Hindlimb muscle (tissue), 1 donor: ENCODE measurements at places on chromosomes 7 and 10. TPM values are rescaled to one million over a fixed set of nuclear protein-coding genes. Genes with fewer than 3 reads are reported as not detected.

DNA sequence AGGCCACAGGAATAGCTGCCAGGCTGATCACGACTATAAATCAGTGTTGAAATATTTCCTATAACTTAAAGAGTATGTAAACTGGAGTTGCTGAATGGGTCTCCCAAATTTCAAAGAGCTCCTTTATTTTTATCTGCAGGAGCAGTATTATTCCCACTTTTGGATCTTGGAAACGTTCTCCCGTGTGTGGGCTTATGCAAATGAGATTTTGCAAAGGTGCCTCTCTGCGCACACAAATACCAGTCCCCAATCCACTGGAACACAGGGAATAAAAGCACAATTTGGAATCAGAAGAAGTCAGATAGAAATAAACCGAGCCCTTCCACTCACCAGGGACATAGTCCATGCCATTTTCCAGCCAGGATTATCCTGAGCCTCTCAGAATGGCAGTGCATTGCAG, 350.2 kb upstream of the CELF2 start:
- DNase-seq: no peak

GRCh38 chr10:99325281-99325680, 3.9 kb upstream of the CNNM1 start:
- no peak for DNase-seq

DNA sequence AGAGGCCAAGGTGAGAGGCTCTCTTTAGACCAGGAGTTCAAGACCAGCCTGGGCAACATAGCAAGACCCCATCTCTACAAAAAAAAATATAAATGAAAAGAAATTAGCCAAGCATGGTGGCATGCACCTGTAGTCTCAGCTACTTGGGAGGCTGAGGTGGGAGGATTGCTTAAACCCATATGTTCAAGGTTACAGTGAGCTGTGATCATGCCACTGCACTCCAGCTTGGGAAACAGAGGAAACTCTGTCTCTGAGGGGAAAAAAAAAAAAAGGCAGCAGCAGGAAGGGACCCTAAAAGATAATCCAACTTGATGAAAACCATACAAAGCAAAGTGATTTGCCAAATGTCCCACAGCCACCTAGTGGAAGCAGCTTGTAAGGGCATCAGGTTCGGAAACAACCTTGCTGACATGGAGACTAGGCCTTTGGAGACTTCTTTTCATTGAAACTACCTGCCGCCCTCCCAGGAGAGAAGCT, 15.6 kb upstream of the PBLD start:
- no peak for DNase-seq

DNA sequence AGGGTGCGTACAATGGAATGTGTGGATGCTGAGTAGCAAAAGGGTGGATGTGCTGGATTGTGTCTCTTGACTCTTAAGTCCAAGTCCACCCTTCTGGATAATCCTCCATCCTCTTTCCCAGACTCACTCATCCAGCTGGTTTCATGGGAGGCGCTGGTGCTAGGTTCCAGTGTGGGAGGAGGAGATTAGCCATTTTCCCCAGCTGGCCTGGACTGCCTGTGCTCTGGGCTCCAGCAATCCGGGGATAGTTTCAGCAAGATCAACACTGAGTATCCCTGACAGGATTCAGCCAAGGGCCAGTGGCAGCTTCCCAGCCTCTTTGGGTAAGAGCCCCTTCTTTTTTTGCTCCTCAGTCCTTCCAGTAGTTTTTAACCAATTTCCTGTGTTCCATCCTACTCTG, 21.6 kb upstream of the TRIL start:
- no peak for DNase-seq

- DNase-seq: no peak
These were observed 19.1 kb downstream of the DENND2A start for GRCh38 chr7:140621401-140622021.

DNA sequence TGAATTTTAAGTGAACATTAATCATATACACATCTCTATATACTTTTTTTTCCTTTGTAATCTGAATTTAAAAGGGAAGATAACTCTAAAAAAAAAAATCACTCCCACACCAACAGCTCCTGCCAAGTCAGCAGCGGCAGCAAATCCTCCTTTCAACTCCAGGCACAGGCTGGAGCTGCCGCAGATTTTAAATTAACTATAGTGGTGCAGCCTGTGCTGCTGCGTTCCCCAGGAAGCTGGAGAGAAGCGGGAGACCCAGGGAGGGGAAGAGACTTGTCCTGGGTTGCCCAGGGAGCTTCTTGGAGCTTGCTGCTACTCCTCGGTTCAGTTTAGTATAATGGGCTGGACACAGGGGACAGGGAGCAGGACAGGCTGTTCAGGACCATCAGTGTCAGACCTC, 32.6 kb upstream of the HSPB1 start:
- no peak for DNase-seq

GRCh38 chr10:72695496-72695895, 3.6 kb downstream of the MCU start:
- DNase-seq: no peak

DNA sequence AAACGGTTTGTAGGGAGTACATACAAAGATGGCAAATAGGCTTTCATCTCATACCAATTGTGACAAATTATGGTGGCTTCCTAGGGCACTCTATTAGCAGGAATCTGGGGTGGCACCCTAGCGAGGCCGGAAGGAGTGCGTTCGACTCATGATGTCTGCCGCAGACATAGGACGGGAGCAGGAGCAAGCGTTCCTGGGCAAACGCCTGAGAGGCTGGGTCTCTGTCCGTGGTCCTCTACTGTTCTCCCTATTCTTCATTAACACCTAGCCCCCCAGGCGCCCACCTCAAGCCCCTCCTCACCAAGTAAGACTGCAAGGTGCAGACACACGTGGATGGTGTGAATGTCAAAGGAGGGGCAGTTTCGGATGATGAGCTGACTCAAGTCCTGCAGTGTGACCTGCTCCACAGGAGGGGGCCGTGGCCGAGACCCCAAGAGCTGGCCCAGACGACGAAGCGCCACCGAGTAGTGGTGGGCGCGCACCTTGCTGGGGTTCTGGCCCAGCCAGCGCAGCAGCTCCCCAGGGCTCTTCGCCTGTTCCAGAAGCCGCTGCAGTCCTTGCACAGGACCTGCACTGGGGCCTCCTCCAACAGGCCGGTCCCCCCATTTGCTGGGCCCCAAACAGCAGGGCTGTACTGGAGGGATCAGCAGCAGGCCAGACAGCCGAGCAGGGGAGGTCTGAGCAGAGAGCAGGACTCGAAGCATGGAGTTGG, 1.3 kb downstream of the FASTK start:
- no peak for DNase-seq

GRCh38 chr7:127525866-127526480, 59.4 kb downstream of the GCC1 start:
- DNase-seq: no peak

- DNase-seq: no peak
These were observed 603 bp upstream of the TWIST1 start for GRCh38 chr7:19117870-19118608.

DNA sequence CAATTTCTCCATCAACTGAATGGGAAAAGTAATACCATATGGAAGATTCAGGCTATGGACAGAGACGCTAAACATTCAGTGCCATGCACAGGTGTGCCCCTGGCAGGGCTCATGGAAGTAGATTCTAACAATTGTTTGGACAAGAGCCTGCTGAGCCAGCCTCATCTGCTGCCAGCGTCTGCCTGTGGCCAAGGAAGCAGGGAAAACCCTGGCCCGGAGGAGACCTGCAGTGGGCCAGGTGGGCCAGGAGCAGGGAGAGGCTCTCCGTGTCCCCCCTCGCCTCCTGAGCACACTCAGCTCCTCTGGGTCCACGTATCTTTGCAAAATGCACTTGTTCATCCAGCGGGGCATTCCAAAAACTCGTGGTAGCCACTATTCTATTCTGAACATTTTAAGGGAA, 130.1 kb downstream of the TCERG1L start:
- no peak for DNase-seq

DNA sequence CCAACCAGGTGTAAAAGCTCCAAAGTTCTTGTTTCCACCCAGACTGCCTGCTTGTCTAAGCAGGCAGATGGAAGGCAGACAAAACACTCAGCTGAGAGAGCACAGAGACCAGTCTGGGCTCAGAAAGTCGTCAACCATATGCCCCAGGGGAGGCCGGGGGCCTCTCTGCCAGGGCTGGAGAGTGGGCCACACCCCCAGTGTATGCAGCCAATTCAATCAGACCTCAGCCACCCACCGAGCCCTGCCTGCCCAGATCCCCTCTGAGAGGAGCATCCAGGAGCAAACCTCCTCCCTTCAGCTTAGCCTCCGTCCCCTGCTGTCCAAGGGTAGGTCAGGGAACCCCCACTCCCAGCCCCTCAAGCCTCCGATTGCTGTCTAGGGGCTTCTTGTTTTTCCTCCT, 196.3 kb downstream of the LSM5 start:
- no peak for DNase-seq

DNA sequence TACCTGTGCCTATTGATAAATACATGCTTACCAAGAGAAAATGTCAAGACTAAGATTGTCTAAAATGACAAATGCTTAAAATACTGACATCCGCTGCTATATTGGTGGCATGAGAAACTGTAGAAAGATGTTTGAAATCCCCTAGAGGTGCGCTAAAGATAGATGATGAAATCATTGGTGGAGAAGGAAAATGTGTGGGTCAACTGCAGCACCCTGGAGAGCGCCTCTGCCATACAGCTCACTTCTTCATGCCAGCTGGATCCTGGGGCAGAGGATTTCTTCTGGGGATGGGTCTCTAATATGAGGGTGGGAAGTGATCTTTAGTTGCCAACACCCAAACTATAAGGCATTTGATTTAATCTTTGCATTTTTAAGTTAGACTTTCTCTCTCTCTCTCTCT, 680.4 kb upstream of the POM121L12 start:
- DNase-seq: peak; percentile 11

- DNase-seq: no peak
These were observed 252.3 kb downstream of the HTR7 start for GRCh38 chr10:90605506-90605905.

DNA sequence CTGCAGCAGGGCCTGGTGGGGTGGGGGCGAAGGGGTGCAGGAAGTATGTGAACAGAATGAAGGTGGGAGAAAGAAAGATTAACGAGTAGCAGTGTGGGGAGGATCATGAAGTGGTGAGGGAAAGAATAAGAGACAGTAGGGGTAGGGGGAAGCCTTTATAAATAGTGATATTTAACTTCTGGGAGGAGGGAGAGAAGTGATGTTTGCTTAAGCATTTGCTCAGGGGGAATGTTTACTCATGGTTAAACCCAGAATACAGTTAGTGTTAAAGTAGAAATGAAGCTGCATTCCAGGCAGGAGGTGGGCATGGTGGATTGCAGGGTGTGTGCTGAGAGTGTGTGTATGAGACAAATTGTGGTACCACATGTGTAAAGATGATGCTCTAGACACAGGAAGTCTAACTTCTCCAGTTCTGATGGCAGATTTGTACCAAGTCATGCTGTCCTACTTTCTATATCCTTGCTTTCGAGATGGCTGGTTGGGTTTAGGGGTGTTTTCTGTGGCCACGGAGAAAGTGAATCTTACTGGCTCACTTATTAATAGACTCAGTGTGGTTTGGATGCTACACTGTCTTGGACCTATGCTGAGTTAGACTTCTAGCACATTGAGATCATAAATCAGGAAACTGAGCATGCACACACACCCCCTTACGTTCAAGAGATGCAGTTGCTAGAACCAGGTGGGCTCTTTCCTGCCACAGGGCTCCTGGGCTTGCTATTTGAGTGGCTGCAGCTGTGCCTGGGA, 10.6 kb upstream of the DNMBP start:
- no peak for DNase-seq

DNA sequence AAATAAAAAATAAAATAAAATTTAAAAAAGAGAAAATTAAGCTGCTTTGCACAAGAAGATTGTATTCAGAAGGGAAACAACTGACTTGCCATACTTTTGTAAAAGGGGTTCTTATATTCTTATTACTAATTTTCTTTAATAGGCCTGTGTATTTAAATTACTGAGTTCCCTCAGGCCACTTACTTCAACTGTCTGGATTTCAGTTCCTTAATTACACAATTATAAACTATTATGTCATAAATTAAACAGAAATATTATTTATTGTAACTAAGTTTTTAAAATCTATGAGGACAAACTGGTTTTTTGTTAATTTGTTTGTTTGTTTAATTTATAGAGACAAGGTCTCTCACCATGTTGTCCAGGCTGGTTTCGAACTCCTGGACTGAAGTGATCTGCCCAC, 22.4 kb upstream of the MICU1 start:
- no peak for DNase-seq

GRCh38 chr7:3371601-3372000, 70.5 kb downstream of the SDK1 start:
- DNase-seq: no peak

GRCh38 chr10:1420661-1421362, 316.5 kb downstream of the ADARB2 start:
- DNase-seq: peak; percentile 25

- no peak for DNase-seq
These were observed 3.1 kb downstream of the STARD3NL start for GRCh38 chr7:38181111-38181510.

DNA sequence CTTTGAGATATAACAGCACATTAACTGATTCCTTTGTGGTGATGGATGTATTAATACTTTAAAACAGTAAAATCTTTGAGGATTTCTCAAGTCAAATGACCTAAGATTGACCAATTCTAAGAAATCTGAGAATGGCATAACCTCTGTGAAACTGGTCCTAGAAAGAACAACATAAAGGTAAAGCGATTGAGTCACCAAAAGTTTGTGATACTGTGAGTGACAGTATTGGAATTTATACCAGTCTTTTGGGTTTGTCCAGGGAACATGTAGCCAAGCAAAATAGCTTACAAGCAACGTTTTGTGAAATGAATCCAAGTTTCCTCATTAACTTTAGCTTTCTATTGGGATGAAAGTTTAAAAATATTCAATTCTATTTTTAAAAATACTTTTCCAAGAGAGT, 157.4 kb upstream of the TMEM196 start:
- no peak for DNase-seq

GRCh38 chr7:36657036-36657660, 67.1 kb downstream of the AOAH start:
- no peak for DNase-seq

GRCh38 chr10:95907456-95908253, at the start of gene CC2D2B:
Gene CC2D2B (plus strand): TSS chr10:95907975. CDS start chr10:95911324, 3,349 bp downstream.
- peak; percentile 84 for DNase-seq

GRCh38 chr10:51766423-51767102, 67.2 kb upstream of the CSTF2T start:
- DNase-seq: no peak

- peak; percentile 75 for DNase-seq
These were observed 574.6 kb downstream of the GRID1 start for GRCh38 chr10:85791818-85792532.

GRCh38 chr7:651032-651728, 75.3 kb upstream of the DNAAF5 start:
- DNase-seq: no peak

GRCh38 chr7:133009426-133010252, 72.3 kb downstream of the CHCHD3 start:
- DNase-seq: no peak

BZW2 gene
- polyA plus RNA-seq: 142 TPM

CREB5 gene
- polyA plus RNA-seq: 24.4 TPM

KIF11 gene
- polyA plus RNA-seq: 11.5 TPM

PAX4 gene
- not detected for polyA plus RNA-seq

PNLIPRP1 gene
- polyA plus RNA-seq: not detected

RPEL1 gene
- not detected for polyA plus RNA-seq

FAM25C gene
- not detected for polyA plus RNA-seq

ANKRD1 gene
- 45.2 TPM for polyA plus RNA-seq

SORCS1 gene
- polyA plus RNA-seq: 4.7 TPM
